A549 treated with dexamethasone at 1 μM for 4 hours (cell line): ENCODE measurements at places on chromosomes 6 and 20. TPM values are rescaled to one million over a fixed set of nuclear protein-coding genes. Genes with fewer than 3 reads are reported as not detected.

The LY6G6F gene
- total RNA-seq, result not detected in 5 replicates

The MAS1 gene
- total RNA-seq, result not detected in 5 replicates

The ETV7 gene
- total RNA-seq, result 0.09 to 0.28 TPM (median 0.13 TPM) in 5 replicates

The MRPS18B gene
- 66.3 to 102 TPM (median 69.2 TPM) in 5 replicates for total RNA-seq
